Renal cortex interstitium (tissue), 15 donors: ENCODE measurements at places on chromosomes 1 and 21.

GRCh38 chr21:30168086-30168485 is 1.5 kb upstream of the CLDN17 start:
- DNase-seq = no peak

DNA sequence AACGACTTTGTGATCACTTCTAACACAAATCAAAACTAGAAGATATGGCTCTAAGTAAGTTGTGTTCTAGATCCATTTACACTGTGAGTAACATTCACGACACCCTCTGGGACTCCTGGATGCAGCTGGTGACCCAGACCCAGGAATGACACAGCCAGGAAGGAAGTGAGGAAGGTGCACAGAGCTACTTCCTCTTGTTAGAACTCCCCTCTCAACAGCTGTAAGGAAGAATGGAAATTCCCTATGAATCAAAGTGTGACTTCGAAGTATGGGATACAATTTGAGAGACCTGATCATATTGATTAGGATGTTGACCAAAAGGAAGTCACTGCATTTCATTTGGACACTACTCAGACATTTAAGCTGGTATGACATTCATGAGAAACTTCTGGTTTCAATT is 185.3 kb downstream of the NRIP1 start:
- DNase-seq = no peak

DNA sequence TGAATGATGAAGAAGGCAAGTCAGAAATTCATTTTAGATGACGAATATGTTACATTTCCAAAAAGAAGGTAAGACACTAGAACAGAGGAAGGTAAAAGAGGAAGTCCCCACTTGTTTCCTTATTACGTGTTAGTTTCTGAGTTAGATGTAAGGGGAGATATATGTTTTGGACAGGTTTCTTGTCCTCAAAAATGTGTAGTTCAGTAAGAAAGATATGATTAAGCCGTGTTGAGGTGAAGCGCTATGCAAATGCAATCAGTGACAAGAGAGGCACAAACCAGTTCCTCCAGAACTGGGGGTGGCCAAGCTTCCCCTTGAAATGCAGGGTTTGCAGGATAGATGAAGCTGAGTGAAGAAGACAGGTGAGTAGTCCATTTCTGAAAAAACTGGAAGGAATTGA is 293.3 kb upstream of the RUNX1 start:
- DNase-seq = no peak

DNA sequence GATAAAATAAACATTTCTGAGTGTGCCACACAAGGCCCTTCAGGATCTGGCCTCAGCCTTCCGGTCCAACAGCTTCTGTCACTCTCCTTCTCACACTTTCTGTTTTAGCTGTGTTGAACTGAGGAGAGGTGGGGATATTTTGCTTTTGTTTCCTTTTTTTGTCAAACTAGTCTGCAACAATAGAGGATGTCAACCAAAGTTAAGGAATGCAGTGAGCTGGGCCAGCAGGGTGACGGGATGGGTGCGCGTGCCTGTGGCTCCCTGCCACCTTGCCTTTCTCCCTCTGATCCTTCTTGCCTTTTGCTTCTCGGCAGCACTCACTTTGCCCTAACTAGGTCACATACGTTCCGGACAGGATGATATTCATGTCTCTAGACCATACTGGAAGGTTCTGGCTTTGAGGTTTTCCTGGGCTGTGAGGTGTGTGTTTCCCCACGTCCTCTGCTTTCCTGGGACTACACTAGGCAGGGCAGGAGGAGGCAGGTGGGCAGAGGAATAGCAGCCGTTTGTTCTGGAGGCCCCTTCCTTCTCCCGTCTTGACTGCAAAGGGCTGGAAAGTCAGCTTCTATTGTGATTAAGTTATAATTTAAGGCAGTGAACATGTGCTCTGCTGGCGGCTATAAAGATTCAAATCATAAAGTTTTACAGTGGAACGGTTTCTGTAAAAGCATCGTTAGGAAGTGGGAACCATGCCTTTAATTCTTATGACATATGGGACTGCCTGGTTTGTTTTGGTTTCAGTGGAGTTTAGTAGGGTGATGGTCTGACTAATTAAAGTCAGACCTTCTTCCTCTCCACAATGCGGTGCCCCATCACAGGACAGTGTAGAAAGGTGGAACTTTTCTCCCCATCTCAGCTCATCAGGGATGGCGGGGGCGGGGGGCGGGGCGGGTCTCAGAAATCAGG is 67.8 kb downstream of the RNF220 start:
- DNase-seq = no peak

DNA sequence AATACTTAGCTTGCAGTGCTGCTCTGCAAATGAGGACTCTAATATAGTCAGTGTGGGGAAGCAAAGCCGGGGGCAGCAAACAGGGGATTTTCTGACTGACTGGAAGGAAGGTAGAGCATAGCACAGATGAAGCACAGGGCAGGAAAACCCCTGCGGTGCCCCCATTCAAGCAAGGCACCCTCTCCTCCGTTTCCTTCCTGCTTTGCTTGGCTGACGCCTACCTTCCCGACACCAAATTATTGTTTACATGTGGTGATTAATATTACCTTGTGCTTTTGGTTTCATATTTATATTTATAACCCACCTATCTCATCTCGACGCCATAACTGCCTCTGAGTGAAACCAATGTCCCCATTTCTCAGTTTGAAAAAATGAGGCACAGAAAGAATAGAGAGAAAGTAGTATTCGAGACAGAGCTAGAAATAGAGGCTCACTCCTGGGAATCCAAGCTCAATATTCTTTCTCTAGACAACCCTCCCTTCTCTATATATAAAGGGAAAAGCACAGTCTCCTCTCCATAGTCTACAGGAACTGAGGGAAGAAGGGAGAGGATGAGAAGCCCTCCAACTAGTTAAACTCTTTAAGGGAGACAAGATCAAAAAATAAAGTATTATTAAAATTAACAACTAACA is 41.3 kb downstream of the PIK3C2B start:
- no peak for DNase-seq

- DNase-seq = no peak
Observed at GRCh38 chr1:59730759-59731478, 83.8 kb upstream of the HOOK1 start.

DNA sequence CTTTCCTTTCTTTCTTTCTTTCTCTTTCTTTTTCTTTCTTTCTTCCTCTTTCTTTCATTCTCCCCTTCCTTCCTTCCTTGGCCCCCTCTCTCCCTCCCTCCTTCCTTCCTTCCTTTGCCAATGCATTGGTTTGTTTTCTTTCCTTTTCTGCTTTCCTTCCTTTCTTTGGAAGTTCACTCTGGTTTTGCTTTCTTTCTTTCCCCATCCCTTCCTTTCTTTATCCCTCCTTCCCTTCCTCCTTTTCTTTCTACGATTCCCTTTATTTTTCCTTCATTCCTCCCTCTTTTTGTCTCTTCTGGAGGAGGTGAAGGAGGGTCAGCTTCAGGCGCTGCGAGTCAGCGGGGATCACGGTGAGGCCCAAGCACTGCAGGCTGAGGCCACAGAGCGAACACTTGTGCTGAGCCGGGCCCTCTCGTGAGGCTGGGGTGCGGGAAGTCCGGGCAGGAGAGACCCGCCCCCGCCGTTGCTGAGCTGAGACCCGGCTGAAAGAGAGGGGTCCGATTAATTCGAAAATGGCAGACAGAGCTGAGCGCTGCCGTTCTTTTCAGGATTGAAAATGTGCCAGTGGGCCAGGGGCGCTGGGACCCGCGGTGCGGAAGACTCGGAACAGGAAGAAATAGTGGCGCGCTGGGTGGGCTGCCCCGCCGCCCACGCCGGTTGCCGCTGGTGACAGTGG is 1.5 kb downstream of the SIM2 start:
- no peak for DNase-seq

DNA sequence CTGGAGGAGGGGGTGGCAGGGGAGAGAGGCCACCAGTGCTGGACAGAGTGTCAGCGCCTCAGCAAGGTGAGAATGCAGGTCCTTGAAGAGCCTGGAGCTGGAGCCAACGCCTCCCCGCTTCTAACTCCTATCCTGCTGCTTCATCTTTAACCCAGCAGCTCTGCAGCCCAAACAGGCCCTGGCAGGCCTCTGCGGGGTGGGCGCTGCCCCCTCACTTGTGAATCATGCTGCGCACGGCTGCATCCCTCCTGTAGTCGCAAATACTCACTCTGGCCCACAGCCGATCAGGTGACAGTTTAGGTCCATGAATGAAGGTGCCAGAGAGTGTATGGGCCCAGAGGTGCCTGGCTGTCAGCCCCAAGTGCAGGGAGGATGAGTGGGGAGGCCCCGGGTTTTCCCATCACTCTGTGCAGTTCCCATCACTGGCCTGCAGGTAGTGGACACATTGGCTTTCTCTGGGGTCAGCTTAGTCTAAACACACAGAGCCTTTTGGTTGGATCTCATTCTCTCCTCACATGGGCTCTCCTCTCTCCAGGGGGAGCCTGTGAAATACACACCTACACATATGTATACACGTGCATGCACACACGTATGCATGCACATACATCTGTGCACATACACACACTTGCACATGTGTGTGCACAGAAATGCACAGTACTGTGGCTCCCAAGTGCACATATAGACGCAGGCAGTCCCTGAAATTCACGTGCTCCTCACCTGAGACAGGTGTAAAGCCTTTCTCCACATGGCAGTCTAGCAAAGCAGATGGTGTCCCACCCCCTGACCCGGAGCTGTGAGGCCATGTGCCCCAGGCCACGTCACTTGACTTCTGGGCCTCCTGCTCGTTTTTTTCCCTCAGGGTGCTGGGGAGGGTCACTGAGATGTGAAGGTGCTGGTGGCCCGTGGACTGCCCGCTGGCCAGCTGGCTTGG is 52.0 kb downstream of the TRIM11 start:
- no peak for DNase-seq

DNA sequence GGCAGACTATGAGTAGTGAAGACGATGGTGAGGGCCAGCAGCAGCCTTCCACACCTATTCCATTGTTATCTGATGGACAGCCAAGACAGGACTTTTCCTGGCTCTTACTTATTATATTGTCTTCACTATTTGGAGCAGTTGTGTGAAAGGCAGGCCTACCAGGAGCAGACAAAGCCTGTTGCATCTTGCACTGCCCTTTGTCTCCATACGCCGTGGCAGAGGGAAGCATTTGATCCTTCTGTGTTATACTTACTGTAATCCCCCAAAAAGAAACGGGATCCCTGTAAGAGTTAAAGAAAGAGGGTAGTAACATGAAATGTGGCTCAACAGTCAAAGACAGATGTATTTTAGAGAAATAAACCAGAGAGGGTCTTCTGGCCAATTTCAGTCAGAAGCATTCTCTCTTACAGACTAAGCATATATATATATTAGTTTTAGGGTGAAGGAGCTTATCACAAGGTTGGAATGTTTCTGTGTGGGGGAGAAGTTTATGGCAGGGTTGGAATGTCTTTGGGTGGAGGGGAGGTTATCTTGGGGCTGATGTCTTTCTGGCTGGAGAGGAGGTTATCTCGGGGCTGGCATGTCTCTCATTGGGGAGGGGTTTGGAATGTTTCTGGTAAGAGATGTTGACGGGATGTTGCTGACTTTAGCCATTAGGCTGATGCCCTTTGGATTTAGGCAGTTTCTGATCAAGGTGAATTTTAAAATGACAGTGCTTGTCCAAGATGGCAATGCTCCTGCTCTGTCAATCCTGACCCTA is 23.4 kb upstream of the HSD3B1 start:
- DNase-seq = no peak

- no peak for DNase-seq
Observed at GRCh38 chr1:68329096-68329835, 96.9 kb upstream of the WLS start.
